ENCODE measurements at places on chromosomes 1 and 21.
A peak's percentile ranks its signal among the peaks of the same experiment; 100 is the strongest.

- no peaks in the 10 kb centered on the region for H3K36me3 ChIP-seq
- no peaks in the 10 kb centered on the region for H3K4me1 ChIP-seq
- no peak for ATAC-seq
- H3K27me3 ChIP-seq = no peaks in the 10 kb centered on the region
- H3K27ac ChIP-seq = no peak overlapping the region
Measured at GRCh38 chr21:38255571-38256117, 1.1 kb upstream of the KCNJ15 start.

- no peak overlapping the region for H3K27ac ChIP-seq
- peaks cover 27% of the 10 kb centered on the region for H3K27me3 ChIP-seq
- H3K36me3 ChIP-seq = no peaks in the 10 kb centered on the region
- H3K4me3 ChIP-seq = no peak overlapping the region
Measured at GRCh38 chr1:29756901-29757725, 520.8 kb downstream of the PTPRU start.

- no peak overlapping the region for H3K4me3 ChIP-seq
- H3K27me3 ChIP-seq = no peaks in the 10 kb centered on the region
- peaks cover 48% of the 10 kb centered on the region for H3K4me1 ChIP-seq
- H3K36me3 ChIP-seq = peaks cover 27% of the 10 kb centered on the region
Measured at GRCh38 chr21:34926803-34927467, 122.2 kb downstream of the RUNX1 start.

- no peaks in the 10 kb centered on the region for H3K27me3 ChIP-seq
- H3K36me3 ChIP-seq = peaks cover 84% of the 10 kb centered on the region
- H3K4me3 ChIP-seq = no peak overlapping the region
- no peak for ATAC-seq
- H3K4me1 ChIP-seq = peaks cover 39% of the 10 kb centered on the region
Measured at GRCh38 chr1:40423264-40423642, 27.0 kb upstream of the ZFP69B start.

DNA sequence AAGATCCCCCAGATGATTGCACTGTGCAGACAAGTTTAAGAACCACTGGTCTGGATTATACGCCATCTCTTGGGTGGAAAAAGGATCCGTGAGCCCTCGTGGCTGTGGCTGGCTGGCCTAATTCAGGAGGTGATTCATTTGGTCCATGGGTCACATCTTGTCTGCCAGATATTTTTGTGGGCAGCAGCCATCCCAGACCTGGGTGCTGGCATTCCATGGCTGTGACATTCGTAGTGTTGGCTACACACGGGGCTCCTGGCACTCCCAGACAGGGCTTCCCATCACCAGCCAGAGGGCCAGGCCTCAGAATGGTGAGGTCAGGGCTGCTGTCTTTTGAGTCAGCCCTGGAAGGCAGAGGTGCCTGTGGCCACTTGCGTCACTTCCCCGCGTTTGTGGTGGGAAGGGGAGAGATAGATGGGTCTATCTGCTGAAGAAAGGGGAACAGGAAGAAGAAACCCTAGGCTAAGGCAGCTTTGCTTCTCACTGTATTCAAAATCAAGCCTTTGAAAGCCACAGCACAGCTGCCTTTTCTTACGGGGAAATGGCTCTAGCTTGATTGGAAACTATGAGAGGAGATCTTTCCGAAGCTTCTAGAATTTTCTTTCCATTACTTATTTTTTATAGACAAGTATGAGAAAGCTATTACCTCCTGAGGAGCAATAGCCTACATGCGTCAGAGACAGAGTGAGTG is 32.4 kb downstream of the EIF2D start:
- peak overlapping the region; percentile 70 for H3K4me3 ChIP-seq
- peak overlapping the region; percentile 100 for H3K27ac ChIP-seq
- ATAC-seq = peak; percentile 95
- H3K4me1 ChIP-seq = peaks cover 90% of the 10 kb centered on the region
- no peaks in the 10 kb centered on the region for H3K27me3 ChIP-seq
- peaks cover 52% of the 10 kb centered on the region for H3K36me3 ChIP-seq

DNA sequence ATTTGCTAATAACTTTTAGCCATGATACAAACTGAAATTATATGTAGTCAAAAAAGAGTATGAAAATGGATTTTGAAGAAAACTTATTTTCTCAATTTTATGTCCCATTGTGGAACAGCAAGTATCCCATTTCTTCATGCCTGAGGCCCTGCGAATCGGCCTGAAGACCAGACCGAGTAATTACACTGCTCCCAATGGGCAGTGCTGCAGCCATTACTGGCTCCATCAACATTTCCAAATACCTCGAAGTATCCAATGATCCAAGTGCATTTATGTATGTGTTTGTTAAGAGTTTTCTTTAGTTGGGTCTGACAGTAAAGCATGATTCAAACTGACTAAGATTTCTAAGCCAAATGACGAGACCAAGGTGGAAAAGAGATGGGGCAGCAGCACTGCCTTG is 44.4 kb downstream of the HSF2BP start:
- H3K27me3 ChIP-seq = no peaks in the 10 kb centered on the region
- no peak for ATAC-seq
- H3K4me3 ChIP-seq = no peak overlapping the region
- peaks cover 2% of the 10 kb centered on the region for H3K36me3 ChIP-seq

DNA sequence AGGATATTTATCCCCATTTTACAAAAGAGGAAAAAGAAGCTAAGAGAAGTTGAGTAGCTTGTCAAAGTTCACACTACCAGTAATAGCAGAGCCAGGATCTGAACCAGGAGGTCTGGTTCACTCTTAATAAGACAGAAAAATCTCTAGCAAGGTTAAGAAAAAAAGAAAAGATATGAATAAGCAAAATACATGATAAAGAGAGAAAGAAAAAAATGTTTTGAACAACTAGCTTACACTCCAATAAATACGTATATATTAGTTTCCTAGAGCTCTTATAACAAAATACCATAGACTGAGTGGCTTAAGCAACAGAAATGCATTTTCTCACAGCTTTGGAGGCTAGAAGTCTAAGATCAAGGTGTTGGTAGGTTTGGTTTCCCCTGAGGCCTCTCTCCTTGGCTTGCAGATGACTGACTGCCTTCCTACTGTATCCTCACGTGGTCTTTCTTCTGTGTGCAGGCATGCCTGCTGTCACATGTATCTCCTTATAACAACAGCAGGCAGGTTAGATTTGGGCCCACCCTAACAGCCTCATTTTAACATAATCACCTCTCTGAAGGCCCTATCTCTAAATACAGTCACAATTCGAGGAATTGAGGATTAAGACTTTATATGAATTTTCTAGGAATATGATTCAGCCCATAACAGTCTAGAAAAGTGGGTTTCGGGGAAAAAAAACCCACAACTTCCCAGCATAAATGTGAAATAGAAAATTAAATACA is 60.4 kb downstream of the LEPR start:
- no peaks in the 10 kb centered on the region for H3K36me3 ChIP-seq
- H3K4me3 ChIP-seq = no peak overlapping the region
- no peak for ATAC-seq
- peaks cover 9% of the 10 kb centered on the region for H3K27me3 ChIP-seq

GRCh38 chr1:30101487-30102227 is 621.7 kb downstream of the MATN1 start:
- no peaks in the 10 kb centered on the region for H3K36me3 ChIP-seq
- no peak for ATAC-seq
- no peaks in the 10 kb centered on the region for H3K4me1 ChIP-seq
- H3K27me3 ChIP-seq = peaks cover 22% of the 10 kb centered on the region

DNA sequence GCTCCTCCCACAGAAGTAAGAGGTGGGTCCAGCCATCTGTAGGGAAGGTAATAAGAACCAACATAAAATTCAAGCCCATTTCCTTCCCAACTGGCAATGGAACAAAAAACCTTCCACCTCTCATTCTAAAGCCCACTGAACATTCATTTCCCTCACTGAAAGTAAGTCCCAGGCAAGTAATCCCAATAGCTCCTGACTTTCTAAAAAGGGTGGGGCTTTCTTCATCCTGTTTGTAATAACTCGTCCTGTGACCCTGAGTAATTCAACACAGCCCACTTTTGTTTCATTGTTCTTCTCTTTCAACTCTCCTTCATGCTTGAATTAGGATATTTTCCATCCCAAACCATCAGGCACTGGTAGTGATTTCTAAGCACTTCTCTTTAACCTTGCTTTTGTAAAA is 74.9 kb downstream of the DAB1 start:
- H3K36me3 ChIP-seq = no peaks in the 10 kb centered on the region
- ATAC-seq = no peak
- H3K27ac ChIP-seq = no peak overlapping the region
- H3K27me3 ChIP-seq = peaks cover 9% of the 10 kb centered on the region

DNA sequence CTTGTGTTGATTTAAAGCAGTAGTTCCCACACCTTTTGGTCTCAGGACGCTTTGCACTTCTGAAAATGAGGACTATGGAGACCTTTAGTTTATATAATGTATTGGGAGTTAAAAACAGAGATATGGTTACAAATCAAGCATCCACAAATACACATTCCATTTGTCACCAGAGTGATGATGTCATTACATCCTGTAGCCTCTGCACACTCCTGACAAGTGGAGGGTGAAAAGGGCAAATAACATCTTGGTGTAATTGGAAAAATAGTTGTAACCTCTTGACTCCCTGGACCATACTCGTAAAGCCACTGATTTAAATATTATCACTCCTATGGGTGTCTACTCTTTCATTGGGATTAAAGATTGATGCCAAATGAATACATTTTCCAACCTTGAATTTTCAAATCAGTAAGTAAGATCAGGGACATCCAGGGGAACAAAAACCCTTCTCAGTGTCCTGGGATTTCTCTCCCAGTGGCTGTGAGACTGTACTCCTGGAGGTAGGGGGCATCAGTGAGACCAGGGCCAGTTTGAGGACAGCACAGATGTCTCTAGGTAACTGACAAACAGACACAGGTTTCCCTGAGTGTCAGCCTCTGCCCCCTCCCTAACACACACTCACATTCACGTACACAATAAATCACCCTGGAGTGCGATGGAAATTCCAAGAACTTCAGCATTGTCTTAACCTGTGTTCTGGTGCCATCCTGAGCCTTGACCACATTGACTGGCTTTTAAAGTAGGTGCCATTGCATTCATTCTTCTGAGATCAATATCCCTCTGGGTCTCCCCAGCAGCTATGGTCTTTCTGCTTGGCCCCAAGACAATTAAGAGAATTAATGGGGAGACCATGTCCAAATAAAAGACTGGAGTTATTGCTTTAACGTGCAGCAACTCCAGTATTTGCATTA is 63.0 kb downstream of the NR5A2 start:
- peaks cover 19% of the 10 kb centered on the region for H3K27me3 ChIP-seq
- no peak for ATAC-seq
- H3K4me1 ChIP-seq = no peaks in the 10 kb centered on the region
- no peak overlapping the region for H3K27ac ChIP-seq
- no peak overlapping the region for H3K4me3 ChIP-seq
- H3K36me3 ChIP-seq = no peaks in the 10 kb centered on the region

GRCh38 chr1:179871940-179872339 is 5.7 kb downstream of the TOR1AIP2 start:
- H3K4me3 ChIP-seq = no peak overlapping the region
- H3K27ac ChIP-seq = peak overlapping the region; percentile 27
- H3K27me3 ChIP-seq = no peaks in the 10 kb centered on the region
- peaks cover 48% of the 10 kb centered on the region for H3K4me1 ChIP-seq
- ATAC-seq = no peak

DNA sequence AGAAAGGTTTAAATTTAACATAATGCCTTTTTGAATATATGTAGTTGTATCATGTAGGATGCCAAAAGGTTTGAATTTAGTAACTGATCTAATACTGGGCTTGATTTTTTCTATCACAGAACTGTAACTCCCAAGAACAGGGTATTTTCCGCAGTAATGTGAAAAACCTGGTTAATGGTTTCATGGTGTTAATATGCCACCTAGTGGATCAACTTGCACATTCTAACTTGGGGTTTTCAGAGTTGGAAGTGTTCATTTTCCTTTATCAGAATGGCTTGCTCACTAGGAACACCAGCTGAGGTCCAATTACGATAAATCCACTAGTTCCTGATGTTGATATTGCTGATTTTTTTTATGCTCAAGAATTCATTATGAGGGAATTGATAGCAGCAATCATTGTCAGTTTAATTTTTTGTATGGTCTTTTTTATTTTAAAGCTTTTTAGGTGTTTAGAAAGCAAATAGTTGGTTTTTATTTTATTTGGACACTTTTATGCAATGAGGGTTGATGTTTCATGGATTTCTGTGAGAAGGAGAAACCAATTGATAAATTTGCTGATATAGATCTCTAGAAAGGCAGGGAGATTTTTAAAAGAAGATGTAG is 157.2 kb downstream of the PLA2G4A start:
- no peaks in the 10 kb centered on the region for H3K36me3 ChIP-seq
- H3K4me3 ChIP-seq = no peak overlapping the region
- no peak for ATAC-seq
- H3K4me1 ChIP-seq = no peaks in the 10 kb centered on the region
- no peak overlapping the region for H3K27ac ChIP-seq

DNA sequence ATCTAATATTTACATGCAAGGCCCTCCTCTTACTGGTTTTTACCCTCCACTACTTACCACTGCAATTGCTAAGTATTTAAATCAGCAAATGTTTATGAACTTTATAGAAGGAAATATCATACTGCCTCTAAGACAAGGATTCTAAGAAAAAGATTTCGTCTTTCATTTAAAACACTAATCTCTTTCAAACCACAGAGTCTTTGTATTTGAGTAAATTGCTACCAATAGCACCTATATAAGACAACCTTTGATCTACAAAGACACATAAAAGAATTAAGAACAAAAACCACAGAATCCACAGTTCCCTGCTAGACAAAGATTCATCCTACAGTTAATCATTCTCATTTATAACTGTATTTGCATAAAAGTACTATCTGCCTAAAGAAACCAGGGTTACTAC is 37.6 kb downstream of the RNF115 start:
- H3K27ac ChIP-seq = no peak overlapping the region
- no peak overlapping the region for H3K4me3 ChIP-seq
- peaks cover 31% of the 10 kb centered on the region for H3K36me3 ChIP-seq
- H3K4me1 ChIP-seq = peaks cover 9% of the 10 kb centered on the region
- no peaks in the 10 kb centered on the region for H3K27me3 ChIP-seq

DNA sequence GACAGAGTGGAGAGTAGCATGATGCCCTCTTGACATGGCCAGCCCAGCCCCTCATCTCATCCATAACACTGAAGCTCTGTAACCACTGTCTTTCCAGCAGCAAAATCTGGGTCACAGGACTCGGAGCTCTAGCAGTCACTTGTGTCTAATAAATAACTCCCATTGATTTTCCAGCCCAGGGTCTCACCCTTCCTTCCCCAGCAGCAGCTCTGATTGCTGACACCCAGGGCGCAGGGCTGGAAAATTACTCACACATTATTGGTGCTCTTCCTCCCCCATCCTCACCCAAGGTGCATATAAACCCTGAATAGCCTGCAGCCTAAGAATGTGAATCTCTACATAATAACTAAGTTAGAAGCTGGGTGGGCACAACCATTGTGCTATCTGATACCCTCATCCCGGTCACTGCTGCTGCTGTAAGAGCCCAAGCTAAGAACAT is 21.1 kb upstream of the OR10J5 start:
- no peak overlapping the region for H3K27ac ChIP-seq
- H3K4me3 ChIP-seq = no peak overlapping the region
- ATAC-seq = no peak

GRCh38 chr1:19495799-19496526 is 10.6 kb upstream of the CAPZB start:
- ATAC-seq = no peak
- peaks cover 3% of the 10 kb centered on the region for H3K36me3 ChIP-seq
